ENCODE measurements at places on chromosomes 3 and 15.

DNA sequence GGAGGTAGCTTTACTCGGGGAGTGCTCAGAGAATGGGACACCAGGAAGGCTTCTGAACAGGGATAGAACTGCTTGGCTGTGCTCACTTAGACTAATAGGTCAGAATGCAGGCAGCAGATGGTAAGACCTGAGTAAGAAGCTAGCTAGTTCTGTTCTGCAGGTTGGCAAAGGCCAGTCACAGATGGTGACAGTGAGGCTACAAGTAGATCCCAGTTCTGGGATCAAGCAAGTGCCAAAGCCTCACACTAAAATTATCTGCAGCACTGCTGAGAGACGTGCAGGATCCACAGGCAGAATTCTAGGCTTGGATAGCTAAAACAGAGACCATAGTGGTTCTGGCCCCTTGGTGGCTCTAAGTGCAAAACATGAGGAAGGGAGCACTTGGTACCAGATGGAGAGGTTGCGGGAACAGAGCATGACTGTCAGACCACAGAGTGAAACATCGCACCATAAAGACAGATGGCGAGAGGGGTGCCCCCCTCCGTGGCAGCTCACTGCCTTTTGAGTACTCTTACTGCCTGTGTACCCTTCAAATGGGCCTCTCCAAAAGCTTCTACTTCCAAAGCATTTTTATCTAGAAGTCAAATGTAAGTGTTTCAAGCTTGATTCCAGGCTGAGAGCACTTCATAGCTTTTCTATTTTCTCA, 3.6 kb upstream of the GLCE start:
- DNase-seq: no peak

- DNase-seq: no peak
Observed at GRCh38 chr3:30836141-30836540, 58.3 kb downstream of the GADL1 start.

DNA sequence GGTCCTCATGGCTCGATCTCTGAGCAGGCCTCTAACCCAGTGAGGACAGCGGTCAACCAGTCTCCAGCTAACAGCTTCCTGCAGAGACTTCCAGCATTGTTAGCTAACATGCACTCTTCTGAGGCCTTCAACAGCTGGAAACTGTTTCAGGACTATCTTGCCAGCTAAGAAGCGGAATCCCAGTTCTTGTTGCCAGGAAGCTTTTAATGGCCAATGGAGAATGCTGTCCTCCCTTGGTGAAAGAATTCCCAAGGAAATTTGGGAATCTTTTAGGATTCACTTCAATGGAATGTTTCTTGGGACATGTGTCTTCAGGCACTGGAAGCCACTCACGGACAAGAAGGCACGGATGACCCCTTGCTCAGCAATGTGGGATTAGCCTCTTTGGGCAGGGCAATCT, 91.7 kb downstream of the CEMIP start:
- DNase-seq: no peak

- no peak for DNase-seq
Observed at GRCh38 chr3:50639055-50639494, 22.1 kb downstream of the MAPKAPK3 start.

- no peak for DNase-seq
Observed at GRCh38 chr15:37929238-37929637, 5.2 kb upstream of the TMCO5A start.

DNA sequence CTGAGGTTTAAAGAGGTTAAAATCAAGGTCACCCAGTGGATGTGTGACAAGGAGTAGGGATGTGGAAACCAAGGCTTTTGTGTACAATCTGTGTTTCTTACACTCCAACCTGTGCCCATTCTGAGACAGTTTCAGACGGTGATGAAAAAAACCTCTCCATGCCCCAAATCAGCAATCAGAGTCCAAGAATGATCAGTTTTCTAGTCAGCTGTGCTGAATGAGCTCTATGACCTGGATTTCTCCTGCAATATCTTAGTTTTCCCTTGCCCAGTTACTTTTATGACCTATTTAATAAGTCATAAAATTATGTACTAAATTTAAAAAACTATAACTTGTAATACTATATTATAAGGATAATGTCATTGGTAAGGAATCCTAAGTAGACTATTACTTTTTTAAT, 37.5 kb upstream of the CBLB start:
- DNase-seq: no peak

- no peak for DNase-seq
Observed at GRCh38 chr3:123239756-123240155, 38.0 kb downstream of the SEC22A start.
